ENCODE measurements at places on chromosomes 7 and 10.

DNA sequence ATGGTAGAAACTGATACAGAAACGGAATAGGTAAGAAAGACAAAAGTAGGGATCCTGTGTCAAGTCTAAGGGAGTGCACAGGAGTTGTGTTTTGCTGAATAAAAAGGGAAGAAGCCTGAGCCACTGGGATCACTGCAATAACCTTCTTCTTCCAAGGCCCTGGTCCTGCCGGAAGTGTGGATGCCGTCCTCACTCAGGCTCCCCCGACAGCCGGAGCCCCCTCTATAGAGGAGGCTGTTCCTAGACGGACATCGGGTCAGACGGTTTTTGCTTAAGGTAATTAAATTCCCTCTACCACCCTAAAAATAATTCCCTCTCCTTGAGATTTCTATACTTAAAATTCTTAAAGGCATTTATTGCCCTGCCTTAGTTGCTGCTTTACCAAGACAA, 566.9 kb downstream of the PTPRN2 start:
- DNase-seq, result no peak

DNA sequence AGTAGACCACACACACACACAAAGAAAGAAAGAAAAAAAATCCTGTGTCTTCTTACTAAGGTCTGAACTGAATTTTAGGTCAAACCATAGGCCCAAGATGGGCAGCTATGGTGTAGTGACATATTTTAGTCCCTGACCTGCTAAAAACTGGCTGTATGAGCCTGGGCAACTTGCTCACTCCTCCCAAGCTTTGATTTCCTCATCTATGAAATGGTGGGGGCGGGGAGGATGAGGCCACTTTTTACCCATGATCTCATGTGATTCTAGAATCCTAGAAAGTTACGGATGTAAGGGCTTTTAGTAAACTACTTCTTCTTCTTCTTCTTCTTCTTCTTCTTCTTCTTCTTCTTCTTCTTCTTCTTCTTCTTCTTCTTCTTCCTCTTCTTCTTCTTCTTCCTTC, 6.1 kb upstream of the CCL24 start:
- no peak for DNase-seq

DNA sequence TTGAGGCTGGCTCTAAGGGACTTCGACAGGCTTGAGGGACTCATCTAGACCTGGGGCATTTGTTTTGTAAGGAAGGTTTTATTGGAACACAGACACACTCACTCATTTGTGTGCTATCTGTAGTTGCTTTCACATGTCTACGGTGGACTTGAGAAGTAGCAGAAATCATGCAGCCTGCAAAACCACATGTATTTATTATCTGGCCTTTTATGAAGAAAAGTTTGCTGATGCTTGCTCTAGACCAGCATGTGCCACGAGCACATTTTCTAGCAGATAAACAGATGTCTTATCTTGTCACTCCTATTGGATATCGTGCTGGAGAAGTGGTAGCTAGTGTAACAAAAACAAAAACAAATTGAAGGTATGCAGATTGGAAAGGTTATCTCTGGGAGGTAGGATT, 9.8 kb downstream of the UPP1 start:
- no peak for DNase-seq

DNA sequence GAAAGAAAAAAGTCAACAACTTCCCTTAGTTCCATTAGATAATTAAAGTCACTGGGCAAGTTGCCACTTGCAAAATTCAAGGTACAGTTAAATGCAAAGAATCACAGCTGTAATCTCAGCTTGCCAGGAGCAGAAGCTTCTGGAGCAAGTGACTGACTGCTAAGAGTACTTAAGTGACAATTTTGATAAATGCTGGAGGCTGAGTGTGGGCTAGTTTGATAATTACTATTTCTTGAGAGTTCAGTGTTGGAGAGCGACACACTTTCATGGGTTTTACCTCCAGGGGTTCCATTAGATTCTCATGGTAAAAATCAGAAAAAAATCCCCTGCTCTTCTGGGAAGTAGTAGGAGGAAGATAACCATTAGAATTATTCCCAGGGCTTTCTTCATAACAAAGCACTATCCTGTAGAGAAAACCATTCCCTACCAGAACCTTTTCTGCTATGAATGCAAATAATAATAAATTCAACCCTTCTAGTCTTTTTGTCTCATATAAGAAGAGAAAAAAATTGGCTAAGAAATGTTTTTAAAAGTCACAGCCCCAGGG, 486.3 kb downstream of the POM121L12 start:
- DNase-seq, result no peak

- DNase-seq, result no peak
Observed at GRCh38 chr10:12081470-12081869, 12.7 kb downstream of the DHTKD1 start.

- DNase-seq, result no peak
Observed at GRCh38 chr10:132634947-132635271, 97.3 kb downstream of the INPP5A start.

GRCh38 chr7:17939211-17939605, 1.1 kb downstream of the SNX13 start:
- DNase-seq, result no peak

DNA sequence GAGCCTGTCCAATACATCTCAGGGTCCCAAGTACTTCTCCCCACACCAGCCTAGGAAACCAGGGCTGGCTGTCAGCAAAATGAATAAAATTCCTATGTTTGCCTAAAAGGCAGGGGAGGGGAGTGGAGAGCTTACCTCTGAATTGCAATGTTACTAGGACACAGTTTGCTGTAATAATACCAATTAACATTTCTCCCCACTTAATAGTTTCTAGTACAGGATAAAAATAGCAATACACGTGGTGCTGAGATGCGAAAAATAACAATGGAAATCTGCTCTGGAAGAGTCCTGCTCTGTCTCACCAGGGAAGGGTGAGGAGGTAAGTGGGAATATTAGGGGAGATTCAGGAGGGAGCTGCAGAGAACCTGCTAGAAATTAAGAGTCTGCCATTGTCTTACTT, 112.3 kb downstream of the PLXNA4 start:
- DNase-seq, result no peak

- no peak for DNase-seq
Observed at GRCh38 chr7:52786174-52786573, 249.3 kb upstream of the POM121L12 start.

DNA sequence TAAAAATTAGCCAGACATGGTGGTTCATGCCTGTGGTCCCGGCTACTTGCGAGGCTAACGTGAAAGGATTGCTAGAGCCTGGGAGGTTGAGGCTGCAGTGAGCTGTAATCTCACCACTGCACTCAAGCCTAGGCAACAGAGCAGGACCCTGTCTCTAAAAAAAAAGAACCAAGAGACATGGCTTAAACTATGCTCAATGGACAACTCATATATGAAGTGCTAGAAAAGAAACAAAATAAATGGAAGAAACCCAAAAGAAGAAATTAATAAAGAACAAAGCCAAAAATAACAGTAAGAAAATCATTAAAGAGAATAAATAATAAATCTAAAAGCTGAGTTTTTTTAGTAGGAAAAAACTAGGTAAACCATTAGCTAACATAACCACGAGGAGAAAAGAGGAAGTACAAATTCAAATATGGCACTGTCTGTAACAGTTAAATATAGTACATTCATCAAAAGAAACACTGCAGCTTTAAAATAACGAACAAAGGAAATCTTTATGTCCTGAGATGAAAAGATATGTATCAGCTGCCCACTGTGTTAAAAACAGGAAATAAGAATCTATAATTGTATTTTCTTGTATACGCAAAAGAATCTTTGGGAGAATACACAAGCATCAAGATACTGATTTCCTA, 48.7 kb downstream of the UPF2 start:
- no peak for DNase-seq

DNA sequence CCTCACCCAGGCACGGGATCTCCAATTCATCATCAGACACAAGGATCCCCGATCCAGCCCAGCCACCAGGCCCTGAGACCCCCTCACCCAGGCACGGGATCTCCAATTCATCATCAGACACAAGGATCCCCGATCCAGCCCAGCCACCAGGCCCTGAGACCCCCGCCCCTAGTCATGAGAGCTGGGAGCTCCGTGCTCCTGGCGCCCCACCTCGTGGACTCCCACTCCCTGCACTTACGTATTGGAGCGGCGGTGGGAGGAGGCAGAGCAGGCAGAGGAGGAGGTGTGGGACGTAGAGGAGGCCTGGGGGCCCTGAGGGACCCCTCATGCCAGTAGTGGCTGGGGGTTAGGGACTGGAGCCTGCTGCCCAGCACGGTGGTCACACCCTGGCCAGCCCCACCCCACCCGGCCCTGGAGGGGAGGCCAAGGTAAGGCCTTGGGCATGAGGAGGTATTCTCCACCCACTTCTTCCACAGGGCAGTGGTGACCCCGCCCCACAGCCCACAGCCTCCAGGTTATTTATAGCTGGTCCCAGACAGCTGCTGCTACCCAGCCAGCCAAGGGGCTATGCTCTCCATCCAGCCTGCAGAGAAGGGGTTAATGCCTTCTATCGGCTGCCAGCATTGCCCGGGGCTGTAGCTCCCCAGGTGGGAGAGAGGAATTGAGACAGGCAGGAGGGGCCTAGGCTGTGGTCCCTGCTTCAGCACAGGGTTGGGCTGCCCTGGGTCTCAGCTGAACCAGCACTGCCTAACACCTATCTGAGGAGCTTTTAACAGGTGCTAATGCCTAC, 17.6 kb upstream of the CRHR2 start:
- DNase-seq, result no peak

- peak; percentile 4 for DNase-seq
Observed at GRCh38 chr7:111137296-111138192, 46.6 kb downstream of the LRRN3 start.

DNA sequence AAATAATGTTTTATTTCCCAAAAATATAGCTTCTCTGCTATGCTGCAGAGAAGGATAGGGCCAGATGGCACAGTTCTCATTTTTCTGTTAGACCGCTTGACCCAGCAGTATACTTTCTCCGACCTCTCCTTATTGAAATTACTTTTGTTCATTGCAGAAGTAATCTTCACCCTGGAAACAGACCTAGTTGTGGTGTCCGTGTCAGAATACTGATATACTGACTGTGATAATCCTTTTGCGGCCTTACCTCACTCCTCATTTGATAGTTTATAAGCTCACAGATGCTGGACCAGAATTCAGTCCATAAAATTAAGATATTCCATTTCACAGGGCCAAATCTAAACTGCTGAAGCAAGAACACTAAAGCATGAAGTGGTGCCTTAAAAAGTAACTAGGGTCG, 260.6 kb upstream of the DKK1 start:
- DNase-seq, result no peak

DNA sequence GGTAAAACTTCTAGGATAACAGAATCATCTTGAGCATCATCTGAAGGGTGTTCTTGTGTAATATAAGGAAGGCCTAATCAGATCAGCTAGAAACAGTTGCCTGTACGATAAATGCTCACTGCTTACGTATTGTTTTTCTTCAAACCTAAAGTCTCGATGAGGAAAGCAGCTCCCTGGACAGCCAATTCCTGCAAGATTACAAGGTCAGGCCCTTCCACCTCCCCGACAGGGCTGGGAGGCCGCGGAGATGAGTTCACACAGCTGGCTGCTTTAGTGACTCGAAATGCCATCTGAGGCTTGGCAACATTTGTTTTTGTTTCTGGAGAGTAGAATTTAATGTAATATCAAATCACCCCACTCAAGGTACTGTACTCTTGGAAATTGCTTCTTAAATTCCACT, 95.1 kb upstream of the PFKP start:
- DNase-seq, result no peak

DNA sequence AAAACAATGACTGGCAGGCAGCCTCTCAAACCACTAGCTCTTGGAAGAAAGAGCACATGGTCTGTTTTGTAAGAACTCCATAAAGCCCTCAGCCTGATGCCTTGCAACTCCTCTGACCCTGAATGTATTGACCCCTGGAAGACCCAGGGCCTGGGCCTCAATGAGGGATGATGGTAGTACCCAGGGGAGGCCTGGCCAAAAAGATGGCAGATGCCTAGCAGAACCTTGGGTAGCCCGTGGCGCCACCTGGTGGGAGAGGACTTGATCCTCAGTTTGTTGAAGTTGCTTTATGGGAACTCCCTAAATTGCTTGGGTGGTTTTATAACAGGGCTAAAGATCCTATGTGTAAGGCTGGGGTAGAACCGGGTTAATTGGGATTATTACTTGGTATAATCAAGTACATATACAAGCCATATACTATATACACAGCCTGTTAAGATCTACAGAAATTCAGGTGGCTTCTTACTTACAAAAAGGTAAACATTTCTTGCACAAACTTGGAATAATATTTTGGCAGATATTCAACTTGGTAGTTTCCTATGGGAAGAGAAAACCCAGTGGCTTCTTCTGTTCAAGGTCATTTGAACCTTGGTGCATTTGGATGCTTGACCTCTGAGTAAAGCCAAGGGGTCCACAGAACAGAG, 95.8 kb upstream of the CACUL1 start:
- DNase-seq, result peak; percentile 44

- no peak for DNase-seq
Observed at GRCh38 chr7:41996381-41997035, 240.5 kb downstream of the GLI3 start.

GRCh38 chr10:110151467-110151866, 55.9 kb upstream of the MXI1 start:
- DNase-seq, result no peak

- DNase-seq, result no peak
Observed at GRCh38 chr7:18345641-18346234, 149.8 kb upstream of the HDAC9 start.

GRCh38 chr10:35378541-35379210, 42.4 kb downstream of the CCNY start:
- DNase-seq, result no peak

DNA sequence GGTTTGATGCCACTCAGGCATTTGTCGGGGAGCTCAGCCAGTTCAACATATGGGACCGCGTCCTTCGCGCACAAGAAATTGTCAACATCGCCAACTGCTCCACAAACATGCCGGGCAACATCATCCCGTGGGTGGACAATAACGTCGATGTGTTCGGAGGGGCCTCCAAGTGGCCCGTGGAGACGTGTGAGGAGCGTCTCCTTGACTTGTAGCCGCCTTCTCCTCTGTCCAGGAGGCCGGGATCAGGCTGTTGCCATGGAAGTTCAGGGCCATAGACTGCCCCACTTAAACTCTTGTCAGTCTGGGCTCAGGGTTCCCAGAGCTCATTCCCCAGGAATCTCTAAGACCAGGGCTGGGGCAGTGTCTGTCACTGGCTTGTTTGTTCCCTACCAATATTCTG, 11.3 kb downstream of the NPTX2 start:
- DNase-seq, result no peak

- no peak for DNase-seq
Observed at GRCh38 chr10:113732966-113733365, 18.5 kb upstream of the PLEKHS1 start.

DNA sequence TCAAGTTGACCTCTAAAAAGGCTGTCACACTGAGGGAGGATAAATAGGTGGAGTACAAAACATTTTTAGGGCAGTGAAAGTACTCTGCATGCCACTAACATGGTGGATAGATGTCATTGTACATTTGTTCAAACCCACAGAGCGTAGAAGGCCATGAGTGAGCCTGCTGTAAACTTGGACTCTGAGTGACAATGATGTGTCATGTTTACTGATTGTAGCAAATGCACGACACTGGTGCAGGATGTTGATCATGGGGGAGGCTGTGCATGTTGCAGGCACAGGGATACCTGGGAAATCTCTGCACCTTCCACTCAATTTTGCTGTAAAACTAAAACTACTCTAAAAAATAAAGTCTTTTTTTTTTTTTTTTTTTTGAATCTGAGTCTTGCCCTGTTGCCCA, 52.5 kb upstream of the GRID1 start:
- DNase-seq, result no peak

GRCh38 chr7:147578196-147578595, 1012.4 kb upstream of the C7orf33 start:
- no peak for DNase-seq

GRCh38 chr7:98126311-98127142, 19.9 kb downstream of the LMTK2 start:
- no peak for DNase-seq

Measured in activated T-cell treated with anti-CD3 and anti-CD28 coated beads for 4 hours (primary cell).